IPS-NIHi11 (cell line): ENCODE measurements at places on chromosomes 7 and 10.

DNA sequence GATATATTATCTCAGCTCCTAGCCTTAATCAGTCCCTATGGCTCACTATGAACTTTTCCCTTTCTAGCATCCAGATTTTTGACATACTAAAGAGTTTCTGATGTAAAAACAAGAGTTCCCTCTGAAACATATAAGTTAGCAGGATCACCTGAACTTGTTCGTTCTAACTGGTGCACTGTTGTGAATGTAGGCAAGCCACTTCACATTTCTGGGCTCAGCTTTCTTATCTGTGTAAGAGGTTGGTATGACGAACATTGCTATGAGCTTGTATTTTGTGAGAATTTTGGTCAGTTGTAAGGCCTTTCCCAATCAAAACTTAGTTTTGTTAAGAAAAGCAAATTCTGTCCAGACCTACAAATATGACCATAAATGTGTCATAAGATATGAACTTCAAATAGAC, 46.1 kb downstream of the MAGI2 start:
- DNase-seq: no peak

DNA sequence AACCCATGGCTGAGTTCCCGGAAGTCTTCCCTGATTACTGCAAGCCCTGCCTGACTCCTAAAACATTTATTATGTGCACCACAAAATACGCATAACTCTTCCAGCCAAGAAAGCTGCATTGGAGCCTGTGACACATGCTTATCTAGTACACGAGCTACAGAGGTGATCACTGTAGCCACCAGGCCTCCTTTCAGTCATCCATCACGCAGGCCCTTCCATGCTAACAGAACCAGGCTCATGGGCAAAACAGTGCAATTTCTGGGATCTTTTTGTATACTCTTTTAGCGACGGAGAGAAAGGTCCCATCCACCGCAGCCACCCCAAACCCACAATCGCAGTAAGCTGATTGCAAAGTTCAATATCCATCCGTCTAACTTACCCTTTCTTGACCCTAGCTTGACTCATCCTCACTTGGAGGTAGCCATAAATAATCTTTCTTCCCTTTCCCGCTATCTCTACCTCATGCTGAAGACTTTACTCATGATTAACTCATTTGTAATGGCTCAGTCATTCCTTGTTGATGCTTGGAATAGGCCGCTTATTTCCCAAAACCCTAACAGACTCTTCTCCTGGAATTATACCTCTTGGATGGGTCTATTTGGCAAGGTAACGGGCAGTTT, 1203.5 kb downstream of the TYW1 start:
- no peak for DNase-seq

DNA sequence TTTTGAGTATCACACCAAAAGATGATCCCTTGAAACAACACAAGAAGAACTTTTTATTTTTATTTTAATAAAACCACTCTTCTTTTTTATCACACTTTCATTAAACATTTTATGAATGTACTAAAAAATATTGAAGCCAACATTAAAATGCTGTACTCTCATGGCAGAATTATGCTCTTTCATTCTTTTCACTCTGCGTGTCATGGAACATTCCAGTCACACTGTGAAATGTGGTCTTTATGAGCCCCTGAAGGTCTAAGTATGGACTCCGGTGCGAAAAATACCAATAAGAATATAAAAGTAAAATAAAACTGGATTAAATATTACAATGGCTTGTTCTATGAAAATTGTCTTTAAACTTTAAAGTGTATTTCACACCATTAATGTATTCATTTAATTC, 148.4 kb downstream of the TMEM26 start:
- DNase-seq: no peak

DNA sequence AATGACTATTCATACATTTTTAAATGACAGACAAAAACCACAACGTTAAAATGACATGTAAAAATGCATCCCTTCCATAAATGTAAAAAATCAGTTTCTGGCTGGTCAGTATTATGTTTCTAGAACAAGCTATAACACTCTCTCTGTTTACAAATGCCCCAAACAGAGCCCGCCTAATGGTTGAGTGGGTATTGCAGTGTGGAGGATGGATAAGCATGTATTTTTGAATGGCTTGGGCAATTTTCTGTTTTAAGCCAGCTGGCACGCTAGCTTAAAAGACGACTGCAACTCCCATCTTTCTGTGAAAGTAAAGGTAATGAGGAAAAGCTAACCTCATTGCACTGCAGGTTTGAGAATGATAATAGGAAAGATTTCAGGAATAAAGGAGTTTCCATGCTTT, 430.7 kb downstream of the PARD3 start:
- DNase-seq: no peak

DNA sequence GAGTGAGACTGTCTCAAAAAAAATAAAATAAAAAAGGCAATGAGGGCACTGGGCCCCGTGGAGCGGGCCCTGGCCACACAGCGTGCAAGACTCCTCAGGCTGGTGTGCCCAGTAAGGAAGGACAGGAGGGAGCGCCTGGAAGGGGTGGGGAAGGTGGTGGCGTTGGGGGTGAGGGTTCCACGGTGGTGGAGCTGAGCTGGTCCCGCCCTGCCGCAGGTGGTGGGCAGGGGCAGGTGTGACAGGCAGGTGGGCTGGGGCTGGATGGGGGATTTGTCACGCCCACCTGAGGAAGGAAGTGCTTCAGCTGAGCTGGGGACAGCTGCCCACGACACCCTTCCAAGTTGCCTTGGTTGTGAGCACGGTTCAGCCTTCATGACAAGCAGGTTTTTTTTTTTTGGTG, 760 bp upstream of the PRAP1 start:
- DNase-seq: no peak

DNA sequence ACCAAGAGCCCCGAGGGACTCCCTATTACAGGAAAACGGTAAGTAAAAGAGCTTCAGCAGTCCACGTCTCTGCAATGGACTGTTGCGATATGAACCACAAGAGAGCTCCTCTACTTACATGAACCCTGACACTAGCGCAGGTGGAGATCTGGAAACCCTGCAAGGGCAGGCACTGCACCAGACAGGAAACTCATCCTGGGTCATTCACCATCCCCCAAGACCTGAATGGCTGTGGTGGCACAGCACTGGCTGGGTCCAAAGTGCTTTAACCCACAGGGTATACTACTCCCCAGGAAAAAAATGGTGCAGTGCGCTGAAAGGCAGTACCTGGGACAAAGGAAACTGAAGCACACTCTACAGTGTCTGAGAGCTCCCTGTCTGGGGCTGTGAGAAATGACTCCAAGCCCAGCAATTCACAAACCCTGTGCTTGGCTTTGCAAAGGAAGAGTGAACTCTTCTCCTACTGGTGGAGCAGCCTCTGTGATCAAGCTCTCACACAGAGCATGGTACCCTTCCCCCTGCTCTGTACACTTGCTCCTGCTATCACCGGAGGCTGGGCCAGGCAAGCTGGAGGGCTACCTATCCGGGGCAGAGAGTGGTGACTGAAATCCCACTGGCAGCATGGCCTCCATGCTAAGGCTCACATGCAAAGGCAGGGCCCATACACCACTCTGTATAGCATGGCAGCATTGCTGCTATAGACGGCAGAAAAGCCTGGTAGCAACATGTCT, 44.9 kb downstream of the HIBADH start:
- no peak for DNase-seq
